Suppressor macrophage treated with lipopolysaccharide for 4 hours (primary cell): ENCODE measurements at places on chromosomes 4 and X.

- no peak for DNase-seq
Observed at GRCh38 chr4:54526560-54526959, 131.2 kb upstream of the KIT start.

DNA sequence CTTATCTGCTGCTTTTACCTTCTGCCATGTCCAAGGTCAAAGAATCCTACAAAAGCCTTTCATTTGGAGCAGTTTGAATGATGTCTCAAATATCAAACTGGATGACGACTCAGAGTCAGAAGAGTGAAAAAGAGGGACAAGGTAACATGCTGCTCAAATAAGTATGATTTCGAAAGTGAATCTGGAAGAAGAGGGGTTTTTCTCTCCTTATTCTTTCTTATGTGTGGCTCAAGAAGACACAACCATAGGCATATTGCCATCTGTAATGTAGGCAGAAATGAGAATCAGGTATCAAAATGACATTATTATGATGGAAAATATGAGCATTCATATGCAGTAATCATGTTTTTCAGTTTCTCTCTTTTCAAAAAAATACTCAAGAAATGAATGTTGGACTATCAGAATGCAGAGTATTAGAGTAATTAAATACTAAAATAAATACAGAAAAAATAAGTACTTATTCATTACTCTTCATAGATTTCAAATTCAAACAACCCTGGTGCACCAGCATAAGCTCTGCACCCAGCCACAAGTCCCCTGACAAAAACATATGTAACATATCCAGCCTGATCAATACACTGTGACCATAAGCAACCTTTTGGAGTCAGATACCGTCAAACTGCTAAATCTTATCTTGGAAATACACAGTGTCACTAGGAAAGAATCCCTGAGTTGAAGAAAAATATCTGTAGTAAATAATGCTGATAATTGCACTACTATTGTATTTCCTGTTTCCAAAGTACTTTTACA lies 468.6 kb downstream of the INPP4B start:
- no peak for DNase-seq

GRCh38 chrX:20729416-20729815 lies 462.7 kb upstream of the RPS6KA3 start:
- DNase-seq: no peak

DNA sequence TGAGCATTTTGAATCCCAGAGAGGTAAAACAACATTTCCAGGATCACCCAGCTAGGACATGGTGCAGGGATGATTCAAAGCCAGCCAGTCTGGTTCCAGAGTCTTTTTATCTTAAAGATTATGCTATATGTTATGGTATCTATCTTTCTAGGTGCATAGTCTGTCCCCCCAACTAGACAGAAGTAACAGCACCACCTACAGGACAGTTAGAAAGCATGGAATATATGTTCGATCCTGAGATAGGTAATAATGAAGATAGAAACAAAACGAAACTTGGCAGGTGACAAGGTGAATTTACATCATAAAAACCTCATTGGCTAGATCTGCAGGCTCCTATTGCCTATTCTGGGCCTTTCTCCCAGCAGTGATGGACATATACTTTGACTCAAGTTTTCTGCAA lies 723.2 kb downstream of the SMARCA1 start:
- DNase-seq: no peak

DNA sequence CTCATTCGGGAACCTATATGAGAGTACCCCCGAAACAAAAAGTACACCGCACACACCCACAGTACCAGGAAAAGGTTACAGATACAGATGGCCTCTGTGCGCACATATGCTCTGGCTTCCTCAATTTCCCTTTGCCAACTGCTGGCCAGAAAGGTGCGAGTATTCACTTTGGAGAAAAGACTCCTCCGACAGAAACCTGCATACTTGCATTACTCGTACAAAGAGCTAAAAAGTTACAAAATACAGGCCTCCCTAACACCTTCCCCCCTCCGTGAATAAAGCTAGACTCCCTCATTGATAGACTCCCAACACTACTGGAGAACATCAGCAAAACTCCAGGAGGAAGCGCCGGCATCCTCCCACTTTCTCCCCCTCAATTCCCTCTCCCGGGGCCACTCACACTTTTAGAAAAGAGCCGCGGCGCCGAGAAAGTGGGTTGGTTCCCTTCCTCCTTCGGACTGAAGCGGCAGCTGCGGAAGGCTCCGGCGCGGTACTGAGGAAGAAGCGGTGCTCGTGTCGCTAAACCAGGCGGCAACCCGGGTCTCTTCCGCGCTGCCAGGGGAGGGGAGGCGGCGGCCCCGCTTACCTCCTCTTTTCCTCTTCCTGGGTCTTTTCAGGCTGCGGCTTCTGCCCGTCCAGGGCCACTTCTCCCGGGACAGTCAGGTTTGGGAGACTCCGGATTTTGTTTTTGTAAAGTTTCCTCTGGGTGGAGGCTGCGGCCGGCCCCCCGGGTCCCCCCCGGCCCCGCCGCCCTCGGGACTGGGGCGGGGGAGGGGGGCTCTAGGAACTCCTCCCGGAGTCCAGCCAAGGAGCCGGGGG lies 1.1 kb downstream of the FBXW7 start:
- peak; percentile 79 for DNase-seq

GRCh38 chr4:139736661-139737060 lies 71.0 kb downstream of the MGST2 start:
- peak; percentile 46 for DNase-seq

DNA sequence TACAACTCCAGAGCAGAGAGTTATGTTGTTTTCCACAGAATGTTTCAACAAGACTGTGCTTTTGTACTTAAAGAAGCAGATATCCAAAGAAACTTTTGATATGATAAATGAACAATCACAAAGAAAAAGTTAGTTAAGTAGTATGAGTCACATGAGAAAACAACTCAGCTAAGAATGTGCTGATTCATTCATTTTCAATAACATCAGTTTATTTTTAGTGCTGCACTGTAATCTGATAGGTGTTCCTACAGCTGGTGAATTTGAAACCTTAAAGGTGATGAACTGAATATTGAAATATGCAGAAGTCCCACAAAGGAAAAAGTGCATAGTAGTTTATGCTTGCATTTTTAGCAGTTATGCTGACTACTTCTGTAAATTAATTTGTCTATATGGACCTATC lies 180.3 kb upstream of the TENM3 start:
- DNase-seq: no peak

DNA sequence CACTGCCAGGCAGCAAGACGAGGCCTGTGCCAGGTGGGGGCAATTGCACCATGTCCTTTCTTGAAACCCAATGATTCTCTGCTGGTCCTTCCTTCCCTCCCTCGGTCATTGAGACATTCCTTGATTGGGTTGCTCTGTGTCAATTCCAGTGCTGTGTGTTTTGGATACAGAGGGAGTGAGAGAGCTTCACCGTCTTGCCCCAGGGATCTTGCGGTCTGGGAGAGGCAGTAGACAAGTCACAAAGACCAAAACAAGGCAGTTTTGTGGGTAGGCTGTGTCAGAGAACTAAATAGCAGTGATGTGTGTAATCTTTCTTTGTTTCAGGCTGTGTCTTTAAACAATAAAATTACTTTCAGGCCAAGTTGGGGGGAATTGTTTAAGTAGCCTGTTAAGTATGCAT lies 38.8 kb upstream of the TADA2B start:
- DNase-seq: no peak
